H7 (cell line): ENCODE measurements at places on chromosomes 16 and 17. TPM values are rescaled to one million over a fixed set of nuclear protein-coding genes. Genes with fewer than 3 reads are reported as not detected.

DNA sequence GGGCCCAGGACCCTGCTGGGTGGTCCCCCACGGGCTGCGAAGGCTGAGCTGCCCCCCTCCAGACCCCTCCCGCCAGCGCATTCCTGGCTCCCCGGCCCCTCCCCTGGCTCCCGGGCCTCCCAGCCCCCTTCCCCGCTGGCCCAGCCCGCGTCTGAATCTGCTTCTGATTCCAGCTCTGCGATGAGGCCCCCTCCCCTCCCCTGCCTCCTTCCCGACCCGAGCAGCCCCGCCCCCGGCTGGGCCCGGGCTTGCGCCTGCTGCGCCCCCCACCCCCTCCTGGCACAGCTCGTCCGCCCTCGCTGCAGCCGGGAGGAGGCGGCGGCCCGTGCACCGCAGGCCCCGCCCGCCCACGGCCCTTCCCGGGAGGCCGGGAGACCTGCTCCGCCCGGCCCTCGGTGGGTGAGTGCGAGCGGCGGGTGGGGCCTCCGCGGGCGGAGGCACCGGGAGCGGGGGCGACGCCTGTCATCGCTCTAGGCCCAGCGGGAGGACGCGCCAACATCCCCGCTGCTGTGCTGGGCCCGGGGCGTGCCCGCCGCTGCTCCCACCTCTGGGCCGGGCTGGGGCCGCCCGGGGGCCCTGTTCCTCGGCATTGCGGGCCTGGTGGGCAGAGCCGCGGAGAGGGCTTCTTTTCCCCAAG lies at the start of gene NTN3:
TSS of gene NTN3 (plus strand) at position 282 of the 637 bp plus-strand sequence. CDS start 405 bp downstream, outside the sequence.
- DNase-seq = peak; percentile 96

GRCh38 chr16:21590287-21590686 lies 9.1 kb upstream of the METTL9 start:
- no peak for DNase-seq

DNA sequence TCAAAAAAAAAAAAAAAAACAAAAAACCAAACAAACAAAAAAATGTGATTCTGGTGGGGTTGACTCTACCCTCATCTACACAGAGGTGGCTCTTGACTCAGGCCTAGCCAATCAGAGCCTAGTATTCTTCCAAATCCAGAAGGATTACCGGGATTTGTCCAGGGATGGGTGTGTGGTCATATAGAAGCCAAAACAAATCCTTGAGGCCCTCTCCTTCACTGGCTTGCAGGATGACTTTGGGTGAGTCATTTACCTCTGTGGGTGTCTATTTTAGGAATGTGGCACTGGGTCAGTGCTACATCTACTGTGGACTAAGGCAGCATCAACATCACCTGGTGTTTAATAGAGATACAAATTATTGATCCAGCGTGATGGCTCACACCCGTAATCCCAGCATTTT lies 93.2 kb upstream of the RBBP6 start:
- no peak for DNase-seq

GRCh38 chr17:8475781-8476180 lies 40.1 kb downstream of the NDEL1 start:
- peak; percentile 28 for DNase-seq

DNA sequence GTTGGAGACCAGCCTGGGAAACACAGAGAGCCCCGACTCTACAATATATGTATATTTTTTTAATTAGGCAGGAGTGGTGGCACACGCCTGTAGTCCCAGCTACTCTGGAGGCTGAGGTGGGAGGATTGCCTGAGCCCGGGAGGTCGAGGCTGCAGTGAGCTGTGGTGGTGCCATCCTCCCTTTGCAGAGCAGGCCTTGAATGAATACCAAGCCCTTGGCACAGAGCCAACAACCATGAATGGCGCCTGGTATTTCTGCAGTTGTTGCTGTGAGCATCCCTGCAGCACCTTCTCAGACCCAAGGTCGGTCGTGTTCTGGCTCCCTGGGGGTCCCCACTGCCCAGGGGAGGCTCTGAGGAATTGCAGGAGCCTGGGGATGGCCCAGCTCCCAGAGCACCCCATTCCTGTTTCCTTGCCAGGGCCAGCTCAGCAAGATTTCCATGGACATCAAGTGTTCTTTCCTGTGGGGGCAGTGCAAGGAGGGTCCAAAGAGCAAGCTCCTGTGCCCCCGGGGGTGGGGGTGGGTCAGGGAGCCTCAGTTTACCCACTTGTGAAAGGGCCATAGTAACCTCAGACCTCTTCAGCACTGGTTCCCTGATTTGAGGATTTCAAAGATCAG lies 25.6 kb upstream of the RMI2 start:
- DNase-seq = no peak

DNA sequence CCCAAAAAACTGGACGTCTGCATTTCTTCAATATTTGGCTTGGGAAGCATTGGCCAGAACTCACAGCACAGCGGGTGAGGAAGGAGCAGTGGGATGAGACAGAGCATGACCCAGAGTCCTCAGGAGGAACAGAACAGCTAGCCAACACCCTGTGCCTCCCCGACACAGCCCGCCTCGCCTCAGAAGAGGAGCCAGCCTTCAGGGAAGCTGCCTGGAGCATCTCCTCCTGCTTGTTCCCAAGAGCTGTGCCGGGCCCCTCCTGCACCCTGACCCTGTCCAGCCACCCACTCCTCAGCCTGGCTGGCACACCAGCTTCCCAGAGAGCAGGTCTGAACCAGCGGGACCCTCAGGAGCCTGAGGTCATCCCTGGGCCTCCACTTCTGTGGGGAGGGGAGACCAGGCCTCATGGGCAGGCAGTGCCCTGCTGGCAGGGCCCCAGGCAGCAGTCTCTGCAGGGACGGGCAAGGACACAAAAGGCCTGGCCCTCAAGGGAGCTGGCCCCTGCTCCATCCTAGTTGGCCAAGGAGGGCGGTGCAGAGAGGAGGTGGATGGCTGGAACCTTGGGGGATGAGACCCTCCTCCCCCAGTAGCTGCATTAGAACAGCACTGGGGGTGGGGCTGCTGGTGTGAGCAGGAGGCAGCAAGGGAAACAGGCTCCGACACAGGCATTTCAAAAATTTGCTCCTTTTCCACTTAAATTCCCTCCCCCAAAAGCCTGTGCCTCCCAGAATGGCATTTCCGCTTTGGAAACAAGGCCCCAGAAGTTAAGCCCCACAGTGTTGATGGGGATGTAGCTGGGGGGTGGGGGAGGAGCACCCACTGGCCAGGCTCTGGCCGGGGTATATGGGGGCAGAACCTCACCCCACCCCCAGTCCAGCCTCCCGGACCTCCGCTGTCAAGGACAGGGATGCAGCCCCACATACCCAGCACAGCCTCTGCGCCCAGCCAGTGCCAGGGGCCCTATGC lies 1.8 kb upstream of the BCAR1 start:
- DNase-seq = peak; percentile 95

DNA sequence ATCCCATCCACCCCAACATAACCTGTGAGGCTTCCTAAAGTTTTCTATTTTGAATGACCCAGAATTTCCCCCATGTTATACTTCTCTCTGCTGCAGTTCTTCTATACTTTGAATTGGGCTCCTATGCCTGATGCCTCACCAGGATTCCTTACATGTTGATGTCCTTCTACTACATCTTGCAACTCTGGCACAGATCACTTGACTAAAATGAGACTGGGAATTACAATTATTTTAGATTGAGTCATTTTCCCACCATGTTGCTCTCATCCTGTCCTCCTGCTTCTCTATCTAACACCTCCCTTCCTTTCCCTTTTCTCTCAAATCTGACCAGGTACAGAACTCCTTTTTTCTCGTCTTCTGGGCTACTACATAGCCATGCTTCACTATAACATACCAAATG lies 314.0 kb upstream of the KCNJ16 start:
- DNase-seq = no peak

- peak; percentile 53 for DNase-seq
These were observed 6.7 kb downstream of the NLRC3 start for GRCh38 chr16:3570420-3571062.

GRCh38 chr17:32264823-32265191 lies 825 bp upstream of the RHBDL3 start:
- peak; percentile 54 for DNase-seq

DNA sequence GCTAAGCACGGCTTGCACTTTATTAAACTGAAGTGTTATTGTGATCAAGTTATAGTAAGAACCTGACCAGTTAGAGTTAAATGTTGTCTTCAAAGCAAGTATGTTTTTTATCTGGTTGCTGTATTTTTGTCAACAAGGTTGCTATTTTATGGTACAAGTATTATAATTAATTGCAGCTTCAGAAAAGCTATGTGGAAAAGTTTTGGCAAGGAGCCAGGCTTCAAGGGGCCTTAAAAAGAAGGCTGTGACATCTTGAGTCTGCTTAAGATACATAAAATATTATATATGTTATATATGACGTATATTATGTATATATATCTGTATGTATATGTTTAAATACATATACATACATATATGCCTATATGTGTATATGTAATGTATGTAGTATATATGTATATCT lies 1461.2 kb upstream of the CDH8 start:
- DNase-seq = no peak

DNA sequence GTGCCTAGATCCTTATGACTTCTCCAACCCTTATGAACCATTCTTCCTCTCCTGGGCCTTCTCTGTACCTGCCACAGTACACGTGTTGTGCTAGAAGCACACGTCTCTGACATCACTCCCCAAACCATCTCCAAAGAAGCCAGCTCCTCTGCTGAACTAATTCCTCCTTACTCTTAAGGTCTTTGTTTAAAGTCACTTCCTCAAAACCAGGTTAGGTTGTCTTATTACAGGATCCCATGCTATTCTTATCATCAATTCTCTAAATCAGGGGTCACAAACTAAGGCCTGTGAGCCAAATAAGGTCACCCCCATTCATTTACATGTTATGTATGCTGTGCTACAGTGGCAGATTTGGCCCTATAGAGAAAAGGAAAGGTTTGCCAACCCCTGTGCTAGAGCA lies 4.0 kb downstream of the SUPT6H start:
- no peak for DNase-seq

- DNase-seq = no peak
These were observed 13.7 kb downstream of the C16orf95 start for GRCh38 chr16:87303431-87303930.

The MT2A gene
- 31.9 and 36.9 TPM in 2 replicates for total RNA-seq

The APOBR gene
- total RNA-seq = not detected in 2 replicates

The CACNG3 gene
- total RNA-seq = not detected in 2 replicates

The CCL4L2 gene
- not detected in 2 replicates for total RNA-seq

The CCNF gene
- 81.5 and 82.6 TPM in 2 replicates for total RNA-seq

The ARMC7 gene
- 6.2 and 9.5 TPM in 2 replicates for total RNA-seq

The ZG16 gene
- not detected in 2 replicates for total RNA-seq

The INCA1 gene
- 0.42 and 0.63 TPM in 2 replicates for total RNA-seq

The KRTAP4-5 gene
- not detected in 2 replicates for total RNA-seq

The TMC6 gene
- total RNA-seq = 77.1 and 82.2 TPM in 2 replicates
